ENCODE measurements at places on chromosomes 7 and 10. TPM values are rescaled to one million over a fixed set of nuclear protein-coding genes. Genes with fewer than 3 reads are reported as not detected.

The ZNF467 gene
- total RNA-seq = 1.3 TPM

The FAM131B gene
- total RNA-seq = 0.23 TPM

The TAS2R5 gene
- 0.37 TPM for total RNA-seq

The SBDS gene
- total RNA-seq = 108 TPM

The HACD1 gene
- 54.4 TPM for total RNA-seq

The WEE2 gene
- not detected for total RNA-seq

The CRPPA gene
- total RNA-seq = 0.75 TPM

The NKX1-2 gene
- total RNA-seq = 0.03 TPM

The ACHE gene
- total RNA-seq = 3.0 TPM

The NPY4R2 gene
- total RNA-seq = 22.5 TPM

The HMX3 gene
- total RNA-seq = not detected

The CLDN12 gene
- 24.9 TPM for total RNA-seq

The GIMAP2 gene
- total RNA-seq = 0.09 TPM

The IQUB gene
- 0.06 TPM for total RNA-seq

The C1QL3 gene
- total RNA-seq = not detected

The RRP12 gene
- total RNA-seq = 64.9 TPM

The OR2A42 gene
- not detected for total RNA-seq

The AS3MT gene
- 4.1 TPM for total RNA-seq

The PDGFA gene
- total RNA-seq = 28.9 TPM

The LIPF gene
- not detected for total RNA-seq

The ARL5B gene
- 6.9 TPM for total RNA-seq

Data from A549 treated with Hydrocortisone at 1 μM for 4 hours (cell line).